ENCODE measurements at places on chromosomes 12 and 14. TPM values are rescaled to one million over a fixed set of nuclear protein-coding genes. Genes with fewer than 3 reads are reported as not detected.

Gene PLXNC1
- total RNA-seq = 4.0 TPM

Gene IFNG-AS1
- 1.2 TPM for total RNA-seq

GRCh38 chr12:53195516-53196420 is 11.3 kb downstream of the ITGB7 start:
- no peak for DNase-seq

Gene KRT71
- total RNA-seq = not detected

GRCh38 chr12:49091056-49091835 is 3.4 kb downstream of the DHH start:
- no peak for DNase-seq

GRCh38 chr12:26680727-26681455 is 152.1 kb downstream of the ITPR2 start:
- DNase-seq = no peak

Gene CD27
- 48.1 TPM for total RNA-seq

Gene SIX6
- not detected for total RNA-seq

Gene VRTN
- not detected for total RNA-seq

GRCh38 chr12:32205731-32206130 is 99.1 kb downstream of the BICD1 start:
- no peak for DNase-seq

DNA sequence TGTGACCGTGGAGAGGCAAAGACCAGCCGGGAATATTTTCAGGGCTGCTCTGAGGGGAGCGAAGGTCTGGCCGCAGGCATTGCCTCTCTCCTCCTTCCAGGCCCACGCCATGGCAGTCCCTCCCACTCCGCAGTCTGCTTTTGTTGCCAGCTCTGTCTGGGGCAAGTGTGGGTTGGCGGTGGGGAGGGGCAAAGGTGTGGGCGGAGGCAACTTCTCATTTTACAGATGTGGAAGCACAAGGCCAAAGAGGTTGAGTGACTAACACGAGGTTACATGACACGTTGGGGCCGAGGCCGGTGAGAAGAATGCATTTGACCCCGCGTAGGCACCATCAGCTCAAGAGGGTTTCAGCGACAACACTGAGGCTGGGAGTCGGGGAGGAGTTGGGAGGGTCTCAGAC is 6.1 kb upstream of the FAIM2 start:
- no peak for DNase-seq

- no peak for DNase-seq
Measured at GRCh38 chr14:74685056-74685455, 27.8 kb downstream of the AREL1 start.

- no peak for DNase-seq
Measured at GRCh38 chr12:122226366-122227125, 694 bp upstream of the DIABLO start.

DNA sequence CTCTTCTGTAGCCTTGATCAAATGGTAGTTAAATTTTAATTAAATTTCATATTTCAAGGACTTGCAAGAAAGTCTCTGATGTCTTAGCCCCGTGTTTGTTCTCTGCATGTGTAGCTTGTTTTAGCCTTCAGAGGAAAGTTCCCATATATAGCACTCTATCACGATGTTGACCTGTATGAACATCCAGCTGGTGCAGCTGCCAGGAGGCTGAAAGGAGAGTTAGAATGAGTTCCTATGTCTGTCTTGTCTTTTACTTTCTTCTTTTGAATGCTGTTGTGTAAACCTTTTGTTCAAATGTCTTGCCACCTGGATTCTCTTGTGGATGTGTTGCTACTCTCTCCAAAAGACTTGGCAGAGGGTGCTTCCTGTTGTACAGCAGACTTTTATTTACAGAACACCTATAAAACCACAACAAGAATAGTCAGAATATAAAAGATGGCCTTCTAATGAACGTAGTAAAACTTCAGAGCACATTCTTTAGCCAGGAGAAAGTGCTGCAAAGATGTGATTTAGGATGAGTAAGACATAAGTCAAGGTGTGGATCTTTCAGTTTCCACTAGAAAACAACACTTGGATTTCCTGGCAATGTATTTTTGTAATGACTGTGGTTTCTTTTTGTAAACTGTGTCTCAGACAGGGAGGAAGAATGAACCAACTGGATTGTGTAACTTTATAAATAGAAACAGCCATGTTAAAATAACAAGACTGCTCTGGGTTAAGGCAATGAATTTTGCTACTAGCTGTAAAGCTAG is 17.2 kb downstream of the NAV3 start:
- DNase-seq = no peak

- no peak for DNase-seq
Measured at GRCh38 chr14:74934476-74935359, 11.7 kb upstream of the RPS6KL1 start.

DNA sequence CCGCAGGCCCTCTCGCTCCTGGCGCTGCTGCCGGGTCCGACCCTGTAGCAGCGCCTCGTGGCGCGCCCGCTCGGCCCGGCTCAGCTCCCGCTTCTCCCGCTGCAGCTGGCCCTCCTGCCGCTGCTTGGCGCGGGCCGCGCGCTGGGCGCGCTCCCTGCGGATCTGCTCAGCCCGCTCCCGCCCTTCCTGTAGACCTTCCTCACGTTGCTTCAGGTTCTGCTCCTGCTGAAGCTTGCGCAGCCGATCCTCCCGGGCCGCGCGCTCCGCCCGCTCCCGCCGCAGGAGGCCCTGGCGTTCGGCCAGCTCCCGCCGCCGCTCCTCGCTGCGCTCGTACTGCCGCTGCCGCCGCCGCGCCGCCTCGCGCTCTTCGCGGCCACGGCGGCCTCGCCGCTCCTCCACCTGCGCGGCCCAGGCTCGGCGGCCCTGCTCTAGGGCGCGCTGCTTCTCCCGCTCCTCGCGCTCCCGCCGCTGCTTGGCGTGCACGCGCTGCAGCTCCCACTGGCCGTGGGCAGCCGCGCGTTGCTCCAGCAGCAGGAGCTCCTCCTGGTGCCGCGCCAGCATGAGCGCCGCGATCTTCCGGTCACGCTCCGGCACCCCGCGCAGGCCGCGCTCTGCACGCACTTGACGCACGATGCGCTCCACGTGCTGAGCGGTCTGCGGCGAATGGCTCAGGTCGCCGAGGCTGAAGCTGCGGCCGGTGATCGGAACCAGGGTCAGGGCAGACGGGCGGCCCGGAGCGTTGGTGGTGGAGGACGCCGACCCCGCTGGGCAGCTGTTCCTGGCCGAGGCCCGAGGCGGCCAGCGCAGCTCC is 2.4 kb downstream of the CCDC177 start:
- DNase-seq = no peak

Measured in activated naive CD4-positive, alpha-beta T cell treated with anti-CD3 and anti-CD28 coated beads for 36 hours (primary cell).